ENCODE measurements at places on chromosomes 12 and 14.

DNA sequence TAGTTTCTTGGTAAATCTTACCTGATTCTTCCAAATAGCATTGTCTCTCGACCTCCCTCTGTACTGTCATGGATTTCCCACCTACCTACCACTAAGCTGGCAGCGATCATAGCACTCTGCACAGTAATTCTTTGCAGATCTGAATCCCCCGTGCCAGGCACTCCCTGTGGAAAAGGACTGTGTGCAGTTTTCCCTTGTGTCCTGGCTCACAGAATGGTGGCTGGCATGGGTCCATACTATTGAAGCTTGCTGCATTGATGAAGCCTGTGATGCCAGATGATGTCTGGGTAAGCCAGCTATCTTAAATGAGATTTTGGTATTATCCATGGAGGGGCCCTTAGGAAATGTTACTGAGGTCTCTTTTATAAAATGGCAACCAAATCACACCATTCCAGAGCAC is 135.7 kb downstream of the RPAP3 start:
- DNase-seq = no peak

- no peak for DNase-seq
These were observed 331.7 kb downstream of the TMEM121 start for GRCh38 chr14:105857826-105858675.

DNA sequence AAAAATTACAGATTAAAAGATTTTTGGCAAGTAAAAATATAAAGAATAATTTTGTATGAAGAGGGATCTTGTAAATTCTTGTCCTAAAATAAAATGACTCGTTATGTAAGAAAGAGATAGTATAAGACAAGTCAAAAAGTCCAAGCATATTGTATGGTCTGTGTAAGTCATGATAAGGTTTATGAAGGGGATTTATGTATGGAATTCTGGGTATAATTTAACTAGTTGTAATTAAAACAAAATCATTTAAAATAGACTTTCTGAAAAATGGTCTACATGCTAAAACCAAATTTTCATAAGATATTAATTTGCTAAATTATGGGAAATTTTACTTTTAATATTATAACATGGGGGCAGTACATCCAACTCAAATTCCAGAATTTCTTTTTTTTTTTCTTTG is 17.6 kb upstream of the PEX5 start:
- no peak for DNase-seq

DNA sequence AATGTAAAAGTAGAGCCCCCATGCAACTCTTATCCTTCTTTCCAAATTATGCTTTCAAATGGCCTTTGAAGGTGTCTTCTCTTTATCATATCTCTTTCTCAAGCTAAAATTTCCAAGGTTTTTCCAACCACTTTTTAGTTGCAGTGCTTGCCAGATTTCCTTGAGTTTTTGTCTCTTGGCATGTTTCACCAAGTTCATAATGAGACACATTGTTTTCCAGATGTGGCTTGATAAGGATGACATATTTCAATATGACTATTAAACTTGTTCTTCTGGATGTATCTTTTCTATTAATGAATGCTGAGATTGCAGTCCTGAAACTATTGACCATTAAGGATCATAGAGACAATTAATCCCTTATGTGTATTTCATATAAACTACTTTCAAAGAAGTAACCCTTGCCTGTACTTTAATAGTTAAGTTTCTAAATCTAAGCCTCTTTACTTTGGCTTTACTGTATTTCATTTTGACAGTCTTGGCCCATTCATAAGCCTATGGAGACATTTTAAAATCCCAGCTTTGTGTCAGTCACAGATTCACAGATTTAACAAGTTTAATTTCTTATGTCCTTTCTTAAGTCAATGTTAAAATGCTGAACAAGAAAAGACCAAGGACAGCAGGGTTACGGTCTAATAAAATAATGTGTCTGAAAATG is 151.5 kb downstream of the LRFN5 start:
- no peak for DNase-seq

DNA sequence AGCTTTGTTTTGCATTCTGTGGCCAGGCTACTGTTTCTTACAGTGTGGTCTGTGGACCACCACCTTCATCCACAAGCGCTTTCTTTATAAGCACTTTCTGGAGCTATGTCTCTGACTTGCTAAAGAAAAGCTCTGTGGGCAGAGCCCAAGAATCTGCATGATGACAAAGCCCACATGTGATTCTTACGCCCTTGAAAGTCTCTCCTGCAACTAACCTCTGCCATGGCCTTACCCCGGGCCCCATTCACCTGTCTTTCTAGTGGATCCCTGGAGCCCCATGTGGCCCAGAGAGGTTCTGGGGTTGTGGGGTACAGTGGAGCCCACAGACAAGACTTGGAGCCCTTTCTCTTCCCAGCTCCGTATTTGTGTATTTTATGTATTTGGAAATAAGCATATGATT is 16.6 kb downstream of the PLEKHH1 start:
- DNase-seq = no peak

DNA sequence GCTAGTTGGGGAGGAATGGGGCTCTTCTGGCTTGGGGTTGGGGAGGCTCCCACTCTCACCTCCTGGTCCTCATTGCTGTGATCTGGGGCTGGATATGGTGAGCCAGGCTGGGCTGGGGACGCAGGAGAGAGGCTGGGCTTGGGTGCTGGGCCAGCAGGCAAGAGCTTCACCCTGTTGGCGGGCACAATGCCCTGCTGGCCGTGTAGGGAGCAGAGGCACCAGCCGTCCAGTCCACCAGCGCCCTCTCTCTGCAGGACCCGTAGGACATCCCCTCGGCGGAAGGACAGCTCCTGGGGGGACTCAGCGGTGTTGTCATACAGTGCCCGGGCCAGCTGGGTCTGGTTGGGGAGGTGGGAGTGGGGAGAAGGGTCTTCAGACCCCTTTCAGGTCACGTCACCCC is 4.5 kb downstream of the EFS start:
- DNase-seq = no peak

DNA sequence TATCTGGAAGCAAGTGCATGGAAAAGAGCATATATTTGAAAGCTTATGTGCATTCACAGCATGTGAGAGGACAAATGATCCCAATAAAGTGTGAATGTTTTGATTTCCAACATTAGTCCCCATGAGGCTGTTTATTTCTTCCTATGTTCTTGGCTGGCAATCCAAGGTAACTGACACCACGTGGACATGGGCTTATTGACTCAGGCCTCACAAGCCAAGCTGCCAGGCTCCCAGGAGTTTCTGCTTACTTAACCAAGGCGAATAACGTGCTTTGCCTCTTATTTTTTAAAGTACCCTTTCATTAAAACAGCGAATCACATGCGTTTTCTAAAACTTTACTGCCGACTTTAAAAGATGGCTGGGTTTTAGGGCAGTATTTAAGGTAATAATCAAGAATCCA is 441.7 kb downstream of the FUT8 start:
- no peak for DNase-seq

DNA sequence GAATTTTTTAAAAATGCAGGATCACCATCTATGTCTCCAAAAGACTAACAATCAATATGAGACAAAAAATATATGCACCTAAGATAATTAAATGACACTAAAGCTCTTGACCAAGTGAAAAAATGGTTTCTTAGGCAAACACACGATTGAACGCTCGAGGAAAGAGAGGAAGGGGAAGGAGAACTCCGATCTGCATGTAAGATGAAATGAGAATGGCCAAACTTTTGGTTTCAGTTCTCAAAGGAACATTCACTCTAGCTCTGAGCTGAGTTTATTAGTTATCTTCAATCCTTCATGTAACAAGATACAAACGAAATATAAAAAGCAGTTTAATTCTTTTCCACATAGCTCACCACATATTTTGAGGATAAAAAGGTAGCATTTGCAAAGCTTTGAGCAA is 2.8 kb downstream of the DYRK4 start:
- no peak for DNase-seq

DNA sequence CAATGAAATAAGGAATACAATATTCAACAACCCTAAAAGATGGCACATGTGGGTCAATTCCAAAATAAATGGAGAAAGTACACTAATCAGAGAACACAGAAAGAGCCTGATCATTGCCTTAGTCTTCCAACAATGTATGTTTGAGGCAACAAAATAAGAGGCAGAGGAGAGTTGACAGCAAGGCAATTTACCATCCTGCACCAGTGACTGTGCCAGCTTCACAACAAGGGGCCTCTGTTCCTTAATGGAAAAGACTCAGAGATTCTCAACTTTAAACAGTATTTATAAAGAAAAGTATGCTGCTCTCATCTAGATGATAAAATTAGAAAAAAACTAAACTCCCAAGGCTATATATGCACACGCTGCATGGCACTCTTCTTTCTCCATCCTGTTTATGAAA is 25.9 kb downstream of the EPS8 start:
- DNase-seq = no peak

GRCh38 chr12:7099290-7099996 is 7.2 kb upstream of the C1R start:
- DNase-seq = no peak

DNA sequence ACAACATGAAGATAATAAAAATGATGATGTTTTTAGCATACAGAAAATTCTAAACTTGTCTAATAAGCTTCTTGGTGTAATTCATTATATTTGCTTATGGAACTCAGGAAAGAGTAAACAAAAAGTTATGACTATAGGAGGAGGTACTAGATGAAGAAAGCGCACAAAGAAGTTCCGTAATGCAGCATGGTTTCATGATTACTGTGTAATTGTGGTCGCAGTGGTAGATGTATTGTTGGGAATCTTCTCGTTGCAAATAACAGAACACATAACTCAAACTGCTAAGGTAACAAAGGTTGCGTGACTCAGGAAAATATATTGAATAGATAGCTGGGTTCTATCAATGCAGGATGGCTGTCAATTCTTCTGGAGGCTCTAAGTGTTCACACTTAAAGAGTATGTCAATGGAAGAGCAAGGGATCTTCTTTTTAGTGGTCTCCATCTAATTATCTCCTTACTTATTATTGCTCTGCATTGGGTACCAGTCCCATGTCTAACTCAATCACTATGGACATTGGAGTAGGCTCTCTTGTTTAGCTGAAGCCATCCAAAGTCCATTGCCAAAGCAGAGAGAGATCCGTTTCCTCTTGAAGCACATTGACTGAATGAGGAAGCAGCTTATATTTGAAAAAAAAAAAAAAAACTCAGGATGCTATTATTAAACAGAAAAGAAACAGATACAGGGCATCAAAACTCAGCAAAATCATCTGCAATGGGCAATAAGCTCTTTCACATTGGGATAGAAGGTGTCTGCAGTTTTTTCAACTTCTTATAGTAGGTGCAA is 283.4 kb upstream of the ATP2B1 start:
- no peak for DNase-seq

DNA sequence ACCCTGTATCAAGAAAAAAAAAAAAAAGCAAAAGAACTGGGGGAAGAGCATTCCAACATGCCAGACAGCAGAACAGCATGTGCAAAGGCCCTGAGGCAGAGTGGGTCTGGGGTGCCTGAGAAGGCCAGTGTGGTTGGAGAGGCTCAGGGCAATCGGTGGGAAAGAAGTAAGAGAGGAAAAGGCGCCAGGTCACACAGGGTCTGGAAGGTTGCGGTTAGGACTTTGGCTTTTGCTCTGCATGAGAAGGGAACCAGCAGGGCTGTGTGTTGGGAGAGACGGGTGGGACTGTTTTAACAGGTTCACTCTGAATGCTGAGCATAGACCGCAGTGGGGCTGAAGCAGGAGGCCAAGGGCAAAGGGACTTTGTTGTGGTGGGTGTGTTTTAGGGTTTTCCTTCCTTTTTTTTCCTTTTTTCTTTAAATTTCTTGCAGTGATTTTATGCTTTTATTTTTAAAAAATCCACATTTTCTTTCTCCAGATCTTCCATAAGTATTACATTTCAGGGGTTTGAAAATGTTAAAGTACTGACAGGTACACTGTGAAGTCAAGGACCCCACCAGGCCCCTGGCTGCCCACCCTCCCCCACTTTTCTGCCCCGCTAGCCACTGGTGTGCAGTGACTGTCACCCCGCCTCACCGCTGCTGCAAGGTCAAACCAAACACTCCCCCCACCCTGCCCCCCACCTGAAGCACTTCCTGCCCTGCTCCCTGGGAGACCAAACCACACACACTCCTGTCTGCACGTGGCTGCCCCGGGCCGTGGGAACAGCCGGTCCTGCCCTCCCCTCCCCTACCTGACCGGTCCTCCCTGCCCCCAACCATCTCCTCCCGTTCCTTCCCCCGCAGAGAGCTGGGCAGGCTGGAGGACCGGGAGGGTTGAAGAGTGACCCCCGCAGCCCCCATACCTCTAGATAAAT is 30.0 kb downstream of the DTX1 start:
- DNase-seq = no peak

DNA sequence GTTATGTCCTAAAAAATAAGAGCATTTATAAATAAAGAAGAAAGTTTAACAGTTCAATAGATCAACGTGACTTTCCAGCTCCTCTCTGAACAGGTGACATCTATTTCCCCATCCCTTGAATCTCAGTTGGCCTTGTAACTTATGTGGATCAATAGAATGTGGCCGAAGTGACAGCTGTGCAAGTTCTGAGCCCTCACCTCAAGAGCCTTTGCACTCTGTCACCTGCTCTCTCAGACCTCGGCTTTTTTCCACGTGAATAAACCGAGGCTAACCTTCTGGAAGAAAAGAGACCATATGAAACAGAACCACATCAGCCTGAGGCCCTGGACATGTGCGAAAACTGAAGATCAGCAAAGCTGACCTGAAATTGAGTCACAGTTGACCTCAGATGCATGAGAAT is 253.0 kb downstream of the DAD1 start:
- no peak for DNase-seq

DNA sequence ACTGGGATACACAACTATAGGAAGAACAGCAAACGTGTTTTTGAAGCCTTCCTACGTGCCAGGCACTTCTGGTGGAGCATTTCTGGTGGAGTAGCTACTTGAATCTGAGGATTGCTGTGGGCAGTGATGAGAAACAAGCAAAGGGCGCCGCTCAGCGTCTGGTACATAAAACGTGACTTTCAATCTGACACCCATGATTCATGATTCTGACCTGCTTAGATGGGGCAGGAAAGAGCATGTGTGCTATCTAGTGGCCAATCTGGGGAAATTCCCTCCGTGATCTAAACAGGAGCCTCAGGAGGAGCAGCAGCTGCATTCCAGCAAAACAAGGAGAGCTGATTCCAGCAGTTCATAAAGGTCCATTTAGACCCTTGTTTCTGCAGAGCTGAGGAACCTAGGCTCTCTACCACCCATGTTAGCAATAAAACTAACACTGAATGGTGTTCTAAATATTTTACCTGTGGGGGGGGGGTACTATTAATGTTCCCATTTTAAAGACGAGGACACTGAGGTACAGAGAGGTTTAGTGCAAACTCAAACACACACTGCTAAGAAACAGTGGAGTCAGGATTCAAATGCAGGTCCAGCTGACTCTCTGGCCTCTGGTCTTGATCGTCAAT is 37.8 kb downstream of the PAH start:
- DNase-seq = no peak

- DNase-seq = no peak
These were observed at the start of gene MANSC1 for GRCh38 chr12:12349711-12350665. Gene MANSC1 (minus strand): TSS chr12:12350242. CDS start chr12:12343314, 6,928 bp downstream.

DNA sequence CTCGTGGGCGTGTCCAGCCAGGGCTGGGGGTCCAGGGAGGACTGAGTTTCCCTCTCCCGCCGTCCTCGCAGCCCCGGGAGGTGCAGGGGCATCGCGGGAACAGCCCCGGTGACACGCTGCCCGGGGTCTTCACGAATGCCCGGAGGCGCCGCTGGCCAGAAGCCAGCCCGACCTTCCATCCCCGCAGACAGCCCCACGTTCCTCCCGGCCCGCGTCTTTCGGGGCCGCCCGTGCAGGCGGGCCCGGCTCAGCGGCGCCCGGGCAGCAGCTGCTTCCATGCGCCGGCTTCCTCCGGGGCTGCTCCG is 827 bp upstream of the TEDC1 start:
- DNase-seq = no peak
